ENCODE measurements at places on chromosomes 1 and 21.

DNA sequence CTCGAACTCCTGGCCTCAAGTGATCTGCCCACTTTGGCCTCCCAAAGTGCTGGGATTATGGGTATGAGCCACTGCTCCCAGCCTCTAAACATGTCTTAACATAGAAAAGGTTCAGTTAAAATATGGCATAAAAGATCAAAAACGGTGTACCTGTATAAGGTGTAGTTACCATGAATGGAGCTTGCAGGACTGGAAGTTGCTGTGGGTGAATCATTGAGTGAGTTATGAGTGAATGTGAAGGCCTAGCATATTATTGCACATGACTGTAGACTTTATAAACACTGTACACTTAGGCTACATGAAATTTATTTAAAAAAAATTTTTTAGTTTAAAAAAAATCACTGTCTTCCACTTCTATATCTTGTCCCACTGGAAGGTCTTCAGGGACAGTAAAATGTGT lies 15.7 kb downstream of the ABCD3 start:
- DNase-seq: no peak

DNA sequence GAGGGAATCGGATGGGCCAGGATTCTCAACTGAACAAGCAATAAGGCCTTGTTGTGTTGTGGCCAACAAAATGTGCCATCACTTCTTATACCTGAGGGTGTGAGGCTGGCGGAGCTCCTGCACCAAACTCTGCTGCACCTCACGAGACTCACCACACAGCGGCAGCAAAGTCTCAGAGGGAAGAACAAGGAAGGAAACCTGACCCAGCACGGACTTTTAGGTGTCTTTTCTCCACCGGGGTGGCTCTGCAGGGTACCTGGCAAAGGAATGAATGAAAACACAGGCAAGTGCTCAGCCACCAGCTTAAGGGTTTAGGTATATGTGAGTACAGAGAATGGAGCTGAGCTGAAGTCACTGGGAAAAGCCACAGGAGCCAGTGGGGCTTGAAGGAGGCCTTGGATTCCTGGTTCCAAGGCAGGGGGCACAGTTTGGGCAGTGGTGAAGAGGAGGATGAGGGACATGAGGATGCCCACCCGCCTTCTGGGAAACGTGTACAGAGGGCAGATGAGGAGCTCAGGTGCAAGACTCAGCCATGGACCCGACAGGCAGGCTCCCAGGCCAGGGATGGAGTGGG lies 31.1 kb upstream of the HSD3B1 start:
- no peak for DNase-seq

DNA sequence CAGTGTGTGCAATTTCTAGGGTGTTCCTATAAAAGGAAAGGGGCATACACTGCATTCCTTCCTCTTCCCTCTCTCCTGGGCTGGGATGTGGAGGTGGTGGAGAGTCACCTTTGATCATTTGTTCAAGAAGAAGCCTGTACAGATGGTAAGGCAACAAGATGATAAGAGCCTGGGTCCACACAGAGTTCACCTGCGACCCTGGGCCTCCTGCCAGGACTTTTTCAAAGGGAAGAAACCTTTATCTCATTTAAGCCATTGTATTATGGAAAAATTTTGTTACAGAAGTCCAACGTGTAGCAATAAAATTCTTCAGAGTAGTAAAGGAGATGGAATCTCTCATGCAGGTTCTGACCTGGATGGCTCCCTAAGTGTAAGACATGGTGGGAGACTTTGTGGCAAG lies 189.1 kb downstream of the MIS18A start:
- DNase-seq: no peak

DNA sequence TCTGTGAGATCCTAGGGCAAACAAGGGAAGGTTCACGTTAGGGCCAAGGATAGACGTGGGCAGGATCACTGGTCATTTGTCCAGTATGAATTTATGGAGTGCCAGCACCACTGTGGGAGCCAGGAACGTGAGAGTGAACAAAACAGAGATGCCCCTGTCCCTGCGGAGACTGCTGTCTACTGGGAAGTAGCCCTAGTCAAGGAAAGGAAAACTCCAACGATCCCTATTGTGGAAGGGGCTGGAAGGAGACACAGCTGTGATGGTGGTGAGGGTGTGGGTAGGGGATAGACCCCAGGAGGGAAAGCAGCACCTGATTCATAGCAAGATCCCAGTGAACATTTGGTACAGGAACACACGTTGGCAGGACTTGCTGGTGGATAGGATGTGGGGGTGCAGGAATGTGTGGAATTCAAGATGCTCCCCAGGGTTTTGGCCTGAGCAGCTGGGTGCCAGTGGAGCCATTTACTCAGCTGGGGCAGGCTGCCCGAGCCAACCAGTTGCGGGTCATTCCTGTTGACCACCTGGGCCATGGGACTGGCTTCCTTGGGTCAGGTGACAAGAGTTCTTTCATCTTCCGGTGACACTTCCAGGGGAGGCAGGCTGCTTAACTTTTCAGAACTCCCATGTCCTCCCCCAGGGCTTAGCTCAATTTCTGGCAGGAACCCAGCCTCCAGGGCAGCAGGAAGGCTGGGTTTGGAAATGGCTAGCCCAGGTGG lies 1.2 kb upstream of the ATP13A2 start:
- no peak for DNase-seq

- no peak for DNase-seq
These were observed 217.1 kb downstream of the NFIA start for GRCh38 chr1:61299463-61299862.

DNA sequence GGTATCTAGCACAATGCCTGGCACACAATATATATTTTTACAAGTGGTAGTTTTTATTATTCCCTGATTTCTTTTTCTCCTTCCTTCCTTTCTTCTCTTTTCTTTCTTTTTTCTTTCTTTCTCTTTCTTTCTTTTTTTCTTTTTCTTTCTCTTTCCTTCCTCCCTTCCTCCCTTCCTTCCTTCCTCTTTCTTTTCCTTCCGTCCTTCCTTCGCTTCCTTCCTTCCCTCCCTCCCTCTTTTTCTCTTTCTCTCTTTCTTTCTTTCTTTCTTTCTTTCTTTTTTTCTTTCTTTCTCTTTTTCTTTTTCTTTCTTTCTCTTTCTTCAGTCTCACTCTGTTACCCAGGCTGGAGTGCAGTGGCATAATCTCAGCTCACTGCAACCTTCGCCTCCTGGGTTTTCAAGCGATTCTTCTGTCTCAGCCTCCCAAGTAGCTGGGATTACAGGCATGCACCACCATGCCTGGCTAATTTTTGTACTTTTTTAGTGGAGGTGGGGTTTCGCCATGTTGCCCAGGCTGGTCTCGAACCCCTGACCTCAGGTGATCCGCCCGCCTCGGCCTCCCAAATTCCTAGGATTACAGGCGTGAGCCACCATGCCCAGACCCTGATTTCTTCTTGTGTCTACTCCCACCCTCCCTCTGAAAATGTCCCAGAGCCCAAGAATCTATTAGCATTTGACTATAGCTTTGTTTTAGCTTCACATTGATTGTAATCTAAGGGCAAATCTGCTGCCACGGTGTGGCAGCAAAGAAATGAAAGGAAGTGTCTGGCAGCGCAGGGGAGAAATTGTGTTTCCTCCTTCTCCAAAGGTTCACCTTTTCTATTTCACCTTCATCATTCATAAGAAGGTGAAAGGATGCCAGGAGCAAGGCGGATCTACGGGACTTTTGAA lies 19.9 kb upstream of the ABCB10 start:
- no peak for DNase-seq

- no peak for DNase-seq
These were observed 732.9 kb downstream of the RWDD3 start for GRCh38 chr1:95966866-95967265.

- DNase-seq: no peak
These were observed 4.6 kb downstream of the HYI start for GRCh38 chr1:43448955-43449707.

DNA sequence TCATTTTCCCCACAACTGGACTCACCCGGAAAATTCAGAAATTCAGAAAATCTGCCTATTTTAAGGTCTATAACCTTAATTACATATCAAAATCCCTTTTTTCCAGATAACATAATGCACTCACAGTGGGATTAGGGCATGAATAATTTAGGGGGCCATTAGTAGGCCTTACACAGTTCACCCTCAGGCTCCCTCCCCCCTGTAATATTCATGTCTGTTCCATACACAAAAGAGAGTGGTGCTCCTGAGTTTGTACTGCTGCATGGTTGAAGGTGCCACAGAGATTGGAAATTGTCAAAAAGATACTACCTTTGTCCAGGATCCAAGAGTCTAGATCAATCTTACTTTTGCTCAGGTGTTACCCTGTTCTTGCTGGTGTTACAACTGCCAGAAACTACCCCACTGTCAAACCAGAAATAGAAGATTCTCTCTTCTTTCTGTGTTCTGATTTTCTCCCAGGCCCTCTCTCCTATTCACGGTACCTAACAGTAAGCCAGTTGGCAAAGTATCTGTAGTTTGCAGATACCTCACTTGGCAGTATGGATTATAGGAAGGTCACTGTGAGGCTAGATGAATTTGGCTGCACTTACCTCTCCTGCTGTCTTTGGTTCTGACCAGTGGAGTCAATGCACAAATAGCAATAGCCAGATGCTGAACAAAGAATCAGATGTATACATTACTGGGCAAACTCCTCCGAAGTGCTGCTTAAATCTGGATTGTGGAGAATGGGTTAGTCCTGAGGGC lies 53.2 kb downstream of the C1orf198 start:
- no peak for DNase-seq

DNA sequence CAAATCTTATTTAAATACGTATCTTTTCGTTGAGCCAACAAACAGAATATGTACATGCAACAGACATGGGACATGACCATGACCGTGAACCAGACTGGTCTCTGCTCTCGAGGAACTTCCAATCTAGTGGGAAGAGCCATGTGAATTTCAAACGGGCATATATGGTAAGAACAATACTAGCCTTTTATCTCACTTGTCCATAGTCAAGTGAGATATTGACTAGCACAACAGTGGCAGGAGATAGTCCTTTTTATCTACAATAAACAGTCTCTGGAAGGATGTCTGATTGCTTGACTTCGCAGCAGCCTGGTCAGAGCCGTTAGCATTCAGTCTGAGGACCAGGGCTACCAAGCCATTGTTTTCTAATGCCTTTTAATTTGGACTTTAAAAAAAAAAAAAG lies 12.6 kb upstream of the PLA2G2C start:
- no peak for DNase-seq

DNA sequence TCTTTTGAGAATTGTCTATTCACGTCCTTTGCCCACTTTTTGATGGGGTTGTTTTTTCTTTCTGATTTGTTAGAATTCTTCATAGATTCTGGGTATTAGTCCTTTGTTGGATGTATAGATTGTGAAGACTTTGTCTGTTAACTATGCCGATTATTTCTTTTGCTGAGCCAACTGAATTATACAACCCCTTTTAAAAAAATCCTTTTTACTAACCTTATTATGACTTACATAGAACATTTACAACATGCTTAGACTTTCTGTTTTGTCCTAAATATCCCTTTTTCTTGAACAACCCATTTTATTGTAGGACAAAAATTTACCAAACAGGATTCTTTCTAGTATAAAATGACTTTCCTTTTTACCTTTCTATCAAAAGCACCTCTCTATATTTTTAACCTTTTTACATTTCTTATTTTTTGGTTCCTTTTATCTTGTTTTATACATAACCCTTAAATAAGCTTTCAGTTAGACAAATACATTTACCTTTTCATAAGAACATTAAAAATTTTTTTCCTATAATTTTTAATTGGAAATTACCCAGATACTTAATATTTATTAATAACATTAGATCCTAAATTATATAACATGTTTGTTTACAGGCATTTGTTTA lies 70.4 kb upstream of the TTLL7 start:
- no peak for DNase-seq

GRCh38 chr1:19398309-19398760 lies 86.2 kb downstream of the SLC66A1 start:
- no peak for DNase-seq

DNA sequence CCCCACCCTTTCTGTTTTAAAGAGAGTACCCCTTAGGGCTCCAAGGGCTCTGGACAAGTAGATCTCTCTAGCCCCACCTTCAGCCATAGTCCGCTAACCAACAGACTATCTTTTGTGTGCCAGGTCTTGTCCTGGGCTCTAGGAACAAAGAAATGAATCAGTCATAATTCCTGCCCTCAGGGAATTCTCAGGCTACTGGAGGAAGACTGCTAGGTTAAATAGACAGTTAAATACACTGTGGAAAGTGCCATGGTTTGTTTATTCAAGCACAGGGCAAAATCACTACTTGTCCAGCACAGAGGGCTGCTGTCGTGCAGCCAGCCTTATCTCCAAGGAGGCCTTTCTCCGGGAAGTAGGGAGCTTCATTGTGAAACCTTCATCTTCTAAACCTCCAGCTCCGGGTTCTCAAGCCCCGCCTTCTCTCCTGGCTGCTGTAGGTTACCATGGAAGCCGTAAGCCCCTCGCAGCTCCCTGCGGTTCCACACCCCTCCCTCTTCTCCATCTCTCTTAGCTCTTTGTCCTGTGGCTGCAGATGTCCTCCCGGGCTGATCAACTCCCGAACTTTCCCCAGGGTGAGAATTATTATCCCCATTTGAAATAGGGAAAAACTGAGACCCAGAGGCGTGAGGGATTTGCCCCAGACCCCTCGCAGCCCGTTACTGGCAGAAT lies 29.8 kb downstream of the SHISAL2A start:
- peak; percentile 78 for DNase-seq

- peak; percentile 21 for DNase-seq
These were observed 86.0 kb downstream of the LRRC53 start for GRCh38 chr1:74426208-74426937.

GRCh38 chr1:226525750-226526149 lies 22.8 kb upstream of the STUM start:
- no peak for DNase-seq

DNA sequence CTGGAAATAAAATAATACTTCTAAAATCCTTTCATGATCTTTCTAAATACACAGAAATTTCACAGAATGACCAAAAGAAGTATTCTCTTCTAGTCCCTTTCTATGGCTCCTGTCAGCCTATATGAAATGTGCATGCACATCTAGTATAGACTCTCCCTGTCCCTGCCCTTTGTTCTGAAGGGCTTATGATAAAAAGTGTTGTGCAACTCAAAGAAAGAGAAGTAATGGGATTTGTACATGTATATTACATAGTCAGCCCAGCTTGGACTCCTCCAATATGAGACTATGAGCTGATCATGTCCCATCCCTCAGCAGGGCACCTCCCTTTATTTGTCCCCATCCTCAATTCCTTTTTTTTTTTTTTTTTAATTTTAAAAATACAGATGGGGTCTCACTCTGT lies 42.1 kb upstream of the LAX1 start:
- DNase-seq: no peak
